Amniotic stem cell (primary cell): ENCODE measurements at places on chromosomes 2 and 18.

GRCh38 chr2:200101922-200102321, 146.5 kb downstream of the MAIP1 start:
- no peak for DNase-seq

DNA sequence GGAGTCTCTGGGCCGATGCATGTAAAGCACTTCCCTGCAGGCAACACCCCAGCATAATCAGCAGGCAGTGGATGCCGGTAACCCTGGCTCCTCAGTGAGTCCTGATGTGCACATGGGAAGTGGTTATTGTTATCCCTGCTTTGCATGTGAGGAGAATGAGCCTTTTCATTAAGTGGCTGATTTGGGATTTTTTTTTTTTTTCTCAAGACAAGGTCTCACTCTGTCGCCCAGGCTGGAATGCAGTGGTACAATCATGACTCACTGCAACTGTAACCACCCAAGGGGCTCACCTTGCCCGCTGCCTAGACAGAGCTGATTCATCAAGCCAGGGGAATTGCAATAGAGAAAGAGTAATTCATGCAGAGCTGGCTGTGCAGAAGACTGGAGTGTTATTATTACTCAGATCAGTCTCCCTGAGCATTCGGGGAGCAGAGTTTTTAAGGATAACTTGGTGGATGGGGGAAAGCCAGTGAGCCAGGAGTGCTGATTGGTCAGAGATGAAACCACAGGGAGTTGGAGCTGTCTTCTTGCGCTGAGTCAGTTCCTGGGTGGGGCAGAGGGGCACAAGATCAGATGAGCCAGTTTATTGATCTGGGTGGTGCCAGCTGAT, 95.4 kb downstream of the SOCS6 start:
- DNase-seq: peak; percentile 35

- no peak for DNase-seq
Observed at GRCh38 chr2:11222845-11223244, 67.6 kb downstream of the SLC66A3 start.

DNA sequence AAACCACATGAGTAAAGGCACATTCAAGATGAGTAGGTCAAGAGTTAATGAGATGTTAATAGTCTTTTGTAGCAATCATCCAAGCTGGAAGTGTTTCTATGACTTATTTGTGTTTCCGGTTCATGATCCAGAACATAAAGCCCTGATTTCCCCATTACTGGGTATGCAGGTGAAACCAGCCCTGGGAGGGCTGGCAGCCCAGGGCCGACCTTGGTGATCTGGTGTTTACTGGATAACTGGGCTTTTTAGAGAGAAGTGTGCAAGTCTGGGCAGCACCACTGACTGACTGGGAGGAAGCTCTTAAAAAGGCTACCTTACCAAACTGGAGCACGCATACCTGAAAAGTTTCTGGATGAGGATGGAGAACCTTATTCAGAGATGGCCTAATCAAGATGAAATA, 431.6 kb upstream of the VRK2 start:
- no peak for DNase-seq

- no peak for DNase-seq
Observed at GRCh38 chr2:105926960-105927678, 182.4 kb downstream of the NCK2 start.

- DNase-seq: no peak
Observed at GRCh38 chr2:61998426-61998825, 93.0 kb downstream of the COMMD1 start.

DNA sequence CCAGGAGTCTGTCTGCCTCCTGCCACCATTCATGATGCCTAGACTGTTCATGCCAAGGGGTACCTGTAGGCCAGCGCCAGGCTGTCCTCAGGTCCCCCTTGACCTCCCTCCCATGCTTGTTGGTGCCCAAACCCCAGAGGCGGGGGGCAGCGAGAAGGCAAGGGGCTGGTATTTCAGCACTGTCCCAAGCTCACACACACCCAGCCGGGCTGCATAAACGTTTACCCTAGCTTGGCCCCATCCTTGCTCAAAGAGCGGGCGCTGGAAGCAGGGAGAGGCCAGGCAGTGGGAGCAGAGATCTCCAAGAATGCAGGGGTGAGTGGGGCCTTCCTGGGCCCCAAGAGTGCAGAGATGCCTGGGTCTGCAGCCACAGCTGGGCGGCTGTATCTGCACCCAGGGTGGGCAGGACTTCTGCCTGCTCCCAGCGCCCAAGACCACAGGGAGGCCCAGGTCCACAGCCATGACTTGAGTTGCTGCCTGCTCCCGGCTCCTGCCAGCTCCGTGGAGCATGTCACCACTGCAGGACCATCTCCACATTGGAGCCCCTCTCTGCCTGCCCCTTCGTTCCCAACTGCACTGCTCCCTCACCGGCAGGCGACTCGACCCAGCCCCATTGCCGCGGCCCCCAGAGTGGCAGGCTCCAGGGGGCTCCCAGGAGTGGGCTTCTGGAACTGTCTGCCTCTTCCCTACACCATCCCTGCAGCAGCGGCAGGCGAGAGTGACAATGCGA, 616.6 kb downstream of the METTL4 start:
- no peak for DNase-seq

GRCh38 chr18:56139372-56139771, 499.0 kb downstream of the TXNL1 start:
- DNase-seq: no peak

GRCh38 chr2:21263622-21264021, 139.9 kb downstream of the TDRD15 start:
- no peak for DNase-seq

DNA sequence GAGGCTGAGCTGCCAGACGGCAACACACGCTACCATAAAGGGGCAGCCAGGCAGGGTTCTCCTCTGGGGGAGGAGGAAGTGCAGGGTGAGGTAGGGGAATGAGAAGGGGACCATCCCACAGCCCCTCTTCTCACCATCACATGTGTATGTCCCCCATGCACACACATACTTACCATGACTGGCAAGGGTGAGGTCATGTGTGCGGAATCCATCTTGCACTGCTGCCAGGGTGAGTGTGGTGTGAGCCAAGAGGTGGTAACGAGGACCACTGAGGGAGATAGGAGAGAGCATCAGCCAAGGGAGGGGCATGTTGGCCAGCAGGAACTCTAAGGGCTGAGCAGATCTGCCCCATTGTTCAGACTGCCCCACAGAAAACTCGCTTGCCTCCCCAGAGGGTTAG, 7.1 kb downstream of the WDR54 start:
- no peak for DNase-seq

GRCh38 chr2:44286884-44287638, 11.8 kb downstream of the SLC3A1 start:
- DNase-seq: no peak

GRCh38 chr2:144449028-144449406, 70.9 kb downstream of the ZEB2 start:
- no peak for DNase-seq

GRCh38 chr2:9961013-9961412, 9.5 kb downstream of the GRHL1 start:
- no peak for DNase-seq

GRCh38 chr2:75862547-75862946, 151.8 kb upstream of the GCFC2 start:
- DNase-seq: no peak

DNA sequence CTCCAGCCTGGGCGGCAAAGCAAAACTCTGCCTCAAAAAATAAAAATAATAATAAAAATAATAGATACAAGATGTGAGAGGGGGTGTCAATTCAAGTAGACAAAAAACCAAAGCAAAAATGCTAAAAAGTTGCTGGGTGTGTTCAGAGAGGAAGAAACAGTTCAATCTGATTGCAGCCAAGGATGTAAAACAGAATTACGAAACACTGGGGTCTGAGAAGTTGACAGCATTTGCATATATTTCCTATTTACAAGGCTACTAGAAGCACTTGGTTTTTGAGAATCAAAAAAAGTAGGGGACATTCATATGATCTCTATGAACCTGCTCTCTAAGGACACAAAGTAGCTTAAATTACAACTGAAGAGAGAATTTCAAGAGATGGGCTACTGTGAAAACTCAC, 7.6 kb downstream of the TRIP12 start:
- no peak for DNase-seq

DNA sequence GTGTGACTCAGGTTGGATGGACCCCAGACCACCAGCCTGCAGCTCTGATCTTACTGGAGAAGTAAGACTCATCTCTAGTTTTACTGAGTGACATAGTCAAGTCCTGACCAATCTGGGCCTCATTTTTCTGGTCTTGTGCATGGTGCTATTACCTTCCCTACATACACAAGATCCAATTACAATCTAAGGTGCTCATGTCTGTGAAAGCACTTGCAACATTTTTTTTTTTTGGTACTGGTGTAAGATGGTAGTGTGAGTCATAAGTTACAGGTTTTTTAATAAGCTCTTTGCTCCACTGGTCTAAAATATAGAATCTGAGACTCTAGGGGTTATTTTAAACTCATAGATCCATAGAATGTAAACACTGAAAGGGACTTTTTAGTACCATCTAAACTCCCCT, 117.3 kb upstream of the EFEMP1 start:
- DNase-seq: no peak

DNA sequence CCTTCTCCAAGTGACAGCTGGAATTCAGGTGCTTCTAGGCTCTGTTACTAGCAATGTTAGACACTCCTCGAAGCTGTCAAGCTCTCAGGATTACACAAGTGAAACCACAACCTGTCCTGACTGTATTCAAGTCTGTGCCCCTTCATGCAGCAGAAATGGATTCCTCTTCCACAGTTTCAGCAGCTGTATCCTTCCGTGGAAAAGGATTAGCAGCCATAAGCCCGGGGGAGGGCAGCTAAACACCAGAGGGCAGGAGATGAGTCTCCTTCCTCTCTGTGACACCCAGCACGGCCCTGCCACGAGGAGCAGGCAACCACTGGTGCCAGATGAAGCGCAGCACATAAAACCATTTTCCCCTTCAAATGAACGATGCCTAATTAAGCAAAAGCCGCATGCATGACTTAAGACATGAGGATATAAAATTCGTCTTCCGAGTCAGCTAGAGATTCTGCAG, 1.2 kb downstream of the ST3GAL5 start:
- DNase-seq: no peak

DNA sequence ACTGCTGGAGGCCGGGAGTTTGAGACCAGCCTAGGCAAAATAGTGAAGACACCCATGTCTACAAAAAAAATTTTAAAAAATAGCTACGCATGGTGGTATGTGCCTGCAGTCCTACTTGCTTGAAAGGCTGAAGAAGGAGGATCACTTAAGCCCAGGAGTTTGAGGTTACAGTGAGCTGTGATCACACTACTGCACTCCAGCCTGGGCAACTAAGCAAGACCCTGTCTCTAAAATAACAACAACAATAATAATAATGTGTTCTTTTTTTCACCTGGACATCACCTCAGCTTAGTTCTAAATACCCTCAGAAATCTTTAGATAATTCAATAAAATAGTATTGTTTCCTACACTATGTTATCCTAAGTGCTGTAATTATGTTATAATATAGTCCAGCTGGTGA, 397.1 kb upstream of the ZNF804A start:
- DNase-seq: no peak

- no peak for DNase-seq
Observed at GRCh38 chr2:212953170-212953920, 198.1 kb downstream of the IKZF2 start.

GRCh38 chr18:74496508-74497323, 553 bp downstream of the CNDP2 start:
- DNase-seq: no peak

DNA sequence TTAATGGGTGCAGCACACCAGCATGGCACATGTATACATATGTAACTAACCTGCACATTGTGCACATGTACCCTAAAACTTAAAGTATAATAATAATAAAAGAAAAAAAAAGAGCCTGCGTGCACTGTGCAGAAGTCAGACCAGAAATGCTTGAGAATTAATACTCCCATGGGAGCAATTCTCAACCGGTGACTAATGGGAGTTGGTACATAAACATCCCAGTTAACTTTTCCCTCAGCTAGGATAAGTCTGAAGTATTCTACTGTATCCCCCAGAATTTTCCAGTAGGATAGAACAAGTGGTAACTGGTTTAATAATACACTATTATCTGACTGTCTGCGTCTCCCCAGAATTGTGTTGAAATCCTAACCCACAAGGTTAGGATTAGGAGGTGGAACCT, 113.6 kb upstream of the COL5A2 start:
- DNase-seq: no peak

GRCh38 chr2:47833516-47833968, 50.6 kb downstream of the MSH6 start:
- DNase-seq: no peak

DNA sequence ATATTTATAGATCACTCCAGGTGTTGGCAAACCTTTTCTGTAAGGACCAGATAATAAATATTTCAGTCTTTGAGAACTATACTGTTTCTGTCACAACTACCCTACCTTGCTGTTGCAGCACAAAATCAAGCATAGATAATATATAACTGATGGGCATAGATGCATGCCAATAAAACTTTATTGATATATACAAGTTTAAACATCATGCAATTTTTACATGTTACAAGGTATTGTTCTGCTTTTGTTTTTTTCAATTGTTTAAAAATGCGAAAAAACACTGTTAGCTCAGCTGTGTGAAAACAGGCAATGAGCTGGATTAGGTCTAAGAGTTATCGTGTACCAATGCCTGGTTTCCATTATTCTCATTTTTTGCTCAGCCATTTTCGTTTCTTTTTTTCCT, 47.6 kb upstream of the FN1 start:
- no peak for DNase-seq

- no peak for DNase-seq
Observed at GRCh38 chr2:233156001-233156400, 95.5 kb upstream of the ATG16L1 start.

GRCh38 chr2:166334805-166335204, 40.9 kb downstream of the SCN9A start:
- DNase-seq: no peak

DNA sequence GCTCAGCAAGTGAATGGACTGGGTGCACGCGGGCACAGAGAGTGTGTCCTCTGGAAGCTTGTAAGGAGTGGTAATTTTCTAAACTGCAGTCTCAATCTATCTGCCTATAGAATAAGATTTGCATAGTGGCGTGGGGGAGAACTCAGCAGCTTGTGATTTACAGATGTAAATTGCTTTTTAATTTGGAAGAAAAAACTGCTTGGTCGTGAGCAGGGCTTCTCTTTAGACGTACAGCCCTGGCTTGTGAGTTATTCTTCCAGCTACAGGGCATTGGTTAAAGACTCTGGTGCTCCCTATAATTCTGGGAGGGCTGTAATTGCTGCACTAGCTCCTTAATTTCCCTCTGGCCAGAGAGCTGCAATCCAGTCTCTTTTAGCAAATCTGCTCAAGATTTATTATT, 84.9 kb downstream of the MARCO start:
- DNase-seq: no peak

DNA sequence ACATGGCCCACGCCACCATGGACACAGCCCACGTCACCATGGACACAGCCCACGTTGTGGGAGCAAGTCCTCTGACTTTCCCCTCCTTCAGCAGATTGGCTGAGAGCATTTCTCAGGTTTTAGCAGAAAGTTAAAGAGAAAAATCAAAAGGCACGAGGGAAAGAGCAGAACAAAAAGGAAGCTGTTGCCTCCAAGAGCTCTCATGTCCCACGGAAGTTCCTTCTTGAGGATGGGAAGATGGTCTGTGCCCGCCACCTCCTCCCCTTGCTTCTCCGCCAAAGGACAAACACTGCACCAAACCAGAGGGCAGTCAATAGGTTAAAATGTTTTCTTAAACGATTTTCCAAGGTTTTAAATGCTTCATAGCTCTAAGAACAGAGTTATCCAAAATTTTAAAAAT, 148.4 kb downstream of the HDAC4 start:
- DNase-seq: no peak

- DNase-seq: no peak
Observed at GRCh38 chr2:47345590-47345924, 57.4 kb upstream of the MSH2 start.

GRCh38 chr2:148742373-148742772, 97.8 kb downstream of the EPC2 start:
- no peak for DNase-seq
